ENCODE measurements at places on chromosomes 3 and 15. TPM values are rescaled to one million over a fixed set of nuclear protein-coding genes. Genes with fewer than 3 reads are reported as not detected.

DNA sequence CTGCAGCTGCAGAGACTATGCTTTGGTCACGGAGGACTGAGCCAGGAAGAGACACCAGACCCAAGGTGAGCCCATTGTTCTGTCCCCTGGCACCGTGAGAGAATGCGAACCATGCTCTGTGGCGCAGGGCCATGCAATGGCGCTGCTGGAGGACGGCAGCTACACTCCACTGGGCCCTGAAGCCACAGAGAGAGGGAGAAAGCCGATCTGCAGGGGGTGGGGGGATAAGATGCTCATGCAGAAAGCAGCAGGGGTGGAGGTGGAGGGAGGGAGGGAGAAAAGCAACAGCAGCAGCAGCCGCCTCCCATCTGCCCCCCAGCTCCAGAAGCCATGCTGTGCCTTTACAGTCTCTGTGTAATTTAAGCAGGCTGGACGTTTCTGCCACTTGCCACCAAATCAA is 5.3 kb downstream of the BDH1 start:
- no peak for DNase-seq

GRCh38 chr15:70835415-70835814 is 18.5 kb downstream of the LARP6 start:
- DNase-seq: no peak

Gene MRAS
- 2.2 TPM for polyA plus RNA-seq

DNA sequence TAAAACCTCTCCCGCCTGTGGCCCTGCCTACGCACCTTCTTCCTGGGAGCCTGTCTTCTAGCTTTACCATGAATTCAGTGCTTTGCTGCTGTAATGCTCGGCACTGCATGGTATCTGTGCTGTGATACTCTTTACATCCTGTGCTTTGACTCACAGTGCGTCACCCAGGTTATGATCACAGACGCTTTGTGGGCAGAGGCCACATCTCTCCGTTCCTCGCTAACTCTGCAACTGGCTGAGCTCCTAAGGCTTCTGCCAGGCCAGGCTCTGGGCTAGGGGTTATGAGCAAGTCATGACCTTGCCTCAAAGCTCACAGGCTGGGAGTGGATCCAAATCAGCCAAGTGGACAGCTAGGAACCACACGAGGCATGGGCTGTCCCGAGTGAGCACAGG is 23.2 kb downstream of the SPTBN5 start:
- DNase-seq: no peak

GRCh38 chr3:116267116-116267515 is 178.2 kb downstream of the LSAMP start:
- DNase-seq: no peak

All from liver (tissue), 10 donors.